ENCODE measurements at places on chromosomes 6 and 20. TPM values are rescaled to one million over a fixed set of nuclear protein-coding genes. Genes with fewer than 3 reads are reported as not detected.

BMP7 gene
- not detected for total RNA-seq

NOTCH4 gene
- total RNA-seq = 0.88 TPM

AGER gene
- total RNA-seq = 9.6 TPM

HDGFL1 gene
- not detected for total RNA-seq

ATXN1 gene
- total RNA-seq = 27.8 TPM

ADGB gene
- not detected for total RNA-seq

- H3K4me1 ChIP-seq = peaks cover 21% of the 10 kb centered on the region
- no peak overlapping the region for H3K4me3 ChIP-seq
- no peak overlapping the region for H3K27ac ChIP-seq
- no peaks in the 10 kb centered on the region for H3K36me3 ChIP-seq
Observed at GRCh38 chr20:1397710-1398109, 4.9 kb upstream of the FKBP1A start.

DNA sequence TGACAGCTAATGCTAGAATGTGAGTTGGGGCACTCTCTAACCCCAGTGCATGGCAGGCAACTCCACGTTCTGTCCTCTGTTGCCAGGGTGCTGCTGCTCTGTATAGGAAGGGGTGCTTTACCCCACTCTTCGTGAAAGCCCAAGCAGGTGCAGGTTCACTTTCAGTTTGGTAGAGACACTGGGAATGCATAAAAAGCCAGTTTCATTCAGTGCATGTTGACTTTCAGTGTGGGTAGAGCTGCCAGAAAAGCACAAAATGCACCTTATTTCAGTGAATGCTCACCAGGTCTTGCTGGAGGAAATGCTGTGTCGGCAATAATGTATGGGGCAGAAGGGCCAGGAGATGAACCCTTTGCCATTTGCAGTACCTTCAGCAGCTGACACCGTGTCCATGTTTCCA lies 62.1 kb upstream of the ADGRB3 start:
- no peak for DNase-seq
- H3K27me3 ChIP-seq = peaks cover 9% of the 10 kb centered on the region
- no peaks in the 10 kb centered on the region for H3K36me3 ChIP-seq
- no peaks in the 10 kb centered on the region for H3K4me1 ChIP-seq
- H3K4me3 ChIP-seq = no peak overlapping the region

DNA sequence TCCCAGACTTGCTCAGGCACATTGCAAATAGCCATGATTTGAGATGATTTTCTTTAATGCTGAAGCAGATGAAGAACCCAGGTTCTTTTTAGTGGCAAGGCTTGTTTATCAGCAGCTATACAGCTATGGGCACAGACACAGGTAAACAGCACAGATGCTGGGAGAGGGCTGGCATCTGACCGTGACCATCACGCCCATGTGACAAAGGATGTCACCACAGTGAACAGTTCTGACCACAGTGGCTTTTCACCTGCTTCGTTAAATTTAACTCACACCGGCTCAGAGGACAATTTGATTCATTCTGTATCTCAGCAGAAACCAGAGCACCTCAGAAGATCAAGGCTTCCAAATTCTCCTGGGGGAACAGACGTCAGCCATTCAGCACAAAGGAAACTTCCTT lies 142.6 kb downstream of the CDH26 start:
- H3K27me3 ChIP-seq = peaks cover 11% of the 10 kb centered on the region
- H3K27ac ChIP-seq = no peak overlapping the region
- H3K4me3 ChIP-seq = no peak overlapping the region

GRCh38 chr6:36544228-36544627 lies 3.1 kb downstream of the STK38 start:
- H3K36me3 ChIP-seq = peaks cover 30% of the 10 kb centered on the region
- peak overlapping the region; percentile 85 for H3K27ac ChIP-seq
- peaks cover 63% of the 10 kb centered on the region for H3K4me1 ChIP-seq

DNA sequence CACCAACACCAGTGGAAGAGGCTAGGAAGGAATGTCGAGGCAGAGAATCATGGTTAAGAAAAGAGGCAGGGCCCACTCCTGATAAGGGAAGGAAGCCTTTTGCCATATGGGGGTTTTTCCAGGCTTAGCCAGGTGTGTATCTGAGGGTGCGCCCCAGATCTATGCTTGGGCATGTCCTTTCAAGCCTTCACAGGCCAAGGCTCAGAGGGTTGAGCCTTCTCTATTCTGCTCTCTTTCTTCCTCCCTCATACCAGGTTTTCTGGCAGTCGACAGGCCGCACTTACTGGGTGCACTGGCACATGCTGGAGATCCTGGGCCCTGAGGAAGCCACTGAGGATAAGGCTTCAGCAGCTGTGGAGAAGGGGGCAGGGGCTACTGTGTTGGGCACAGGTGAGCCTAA lies 4.7 kb downstream of the CUL9 start:
- H3K4me3 ChIP-seq = no peak overlapping the region
- H3K4me1 ChIP-seq = peaks cover 39% of the 10 kb centered on the region
- DNase-seq = no peak
- H3K36me3 ChIP-seq = peaks cover 13% of the 10 kb centered on the region
- no peaks in the 10 kb centered on the region for H3K27me3 ChIP-seq
- no peak overlapping the region for H3K27ac ChIP-seq

DNA sequence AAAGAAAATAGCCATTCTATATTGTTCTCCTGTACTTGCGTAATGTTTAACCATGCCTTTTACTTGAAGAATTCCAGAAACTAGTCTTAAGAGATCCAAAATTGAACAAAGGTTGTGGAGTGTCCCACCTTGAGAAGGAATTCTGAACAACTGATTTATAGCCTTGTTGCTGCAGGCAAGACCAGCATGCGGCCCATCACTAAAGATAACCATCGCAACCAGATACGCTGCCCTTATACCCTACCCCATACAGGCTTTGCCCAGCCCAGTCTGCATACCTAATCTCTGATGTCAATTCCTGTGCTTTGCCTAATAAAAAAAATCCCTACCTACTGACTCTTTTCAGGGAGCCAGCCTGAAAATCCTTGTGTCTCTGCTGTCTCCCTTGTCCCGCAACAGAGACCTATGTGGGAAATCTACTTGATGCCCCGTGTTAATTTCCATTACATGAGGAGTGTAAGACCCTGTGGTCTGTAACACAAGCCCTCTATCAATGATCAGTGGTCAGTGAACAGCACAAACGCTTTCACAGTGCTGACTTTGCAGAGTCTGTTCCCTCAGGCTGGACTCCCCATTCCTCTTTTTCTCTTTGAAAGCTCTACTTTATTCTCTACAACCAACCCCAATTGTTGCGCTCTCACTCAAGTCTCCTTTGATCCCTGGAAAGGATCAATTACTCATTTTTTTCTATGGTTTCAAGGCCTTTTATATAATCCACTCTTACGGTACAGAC lies 125.7 kb upstream of the BTBD3 start:
- DNase-seq = no peak
- no peaks in the 10 kb centered on the region for H3K27me3 ChIP-seq

DNA sequence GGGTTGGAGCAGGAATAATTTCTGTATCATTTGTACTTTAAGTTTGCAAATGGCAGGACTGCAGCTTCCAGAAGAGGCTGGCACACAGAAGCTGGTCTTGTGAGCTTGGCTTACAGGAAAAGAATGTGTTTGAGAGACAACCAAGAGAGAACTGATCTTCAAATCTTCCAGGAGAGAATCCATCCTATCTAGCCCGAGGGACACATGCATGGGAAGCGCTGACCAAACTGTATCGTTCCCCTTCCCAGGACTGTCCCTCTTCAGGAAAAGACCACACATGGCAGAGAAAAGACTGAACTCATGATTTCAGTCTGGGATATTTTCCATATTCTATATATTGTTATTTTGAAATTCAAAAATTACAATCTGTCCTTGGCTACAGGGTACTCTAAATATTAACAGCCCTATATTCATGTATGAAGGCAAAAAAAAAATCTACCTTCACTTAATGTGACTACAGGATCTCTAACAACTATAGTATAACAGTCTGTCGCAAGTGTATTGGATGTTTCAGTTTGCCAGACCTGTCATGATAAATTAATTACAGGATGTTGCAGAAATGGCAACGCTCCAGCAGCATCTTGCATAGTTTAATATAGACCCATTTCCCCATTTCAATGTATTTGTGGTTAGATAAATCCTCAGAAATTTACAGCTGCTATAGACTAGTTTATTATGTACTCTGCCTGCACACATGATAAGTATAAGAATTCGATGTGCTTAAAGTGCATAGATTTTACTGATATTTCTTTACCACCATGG lies 99.4 kb downstream of the MYB start:
- H3K27me3 ChIP-seq = peaks cover 7% of the 10 kb centered on the region
- no peak overlapping the region for H3K4me3 ChIP-seq
- peaks cover 2% of the 10 kb centered on the region for H3K4me1 ChIP-seq
- no peak overlapping the region for H3K27ac ChIP-seq
- peaks cover 7% of the 10 kb centered on the region for H3K36me3 ChIP-seq

DNA sequence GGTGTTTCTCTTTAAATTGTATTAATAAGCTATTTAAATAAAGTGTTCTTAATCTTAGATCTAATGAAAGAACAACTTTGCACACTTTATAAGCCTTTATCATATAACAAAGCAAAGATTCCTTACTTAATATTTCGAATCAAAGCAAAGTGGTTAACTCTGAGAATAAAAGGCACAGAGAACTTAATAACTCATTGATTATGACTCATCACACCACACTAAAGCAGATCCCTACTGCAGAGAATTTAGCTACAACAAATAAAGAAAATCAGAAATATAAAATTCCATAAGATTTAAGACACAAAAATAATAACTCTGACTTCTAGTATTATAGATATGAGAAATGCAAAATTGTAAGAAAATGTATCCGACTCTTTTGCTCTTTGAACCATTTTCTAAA lies 135.6 kb upstream of the RUNX2 start:
- no peaks in the 10 kb centered on the region for H3K27me3 ChIP-seq
- peaks cover 27% of the 10 kb centered on the region for H3K36me3 ChIP-seq
- peaks cover 39% of the 10 kb centered on the region for H3K4me1 ChIP-seq

DNA sequence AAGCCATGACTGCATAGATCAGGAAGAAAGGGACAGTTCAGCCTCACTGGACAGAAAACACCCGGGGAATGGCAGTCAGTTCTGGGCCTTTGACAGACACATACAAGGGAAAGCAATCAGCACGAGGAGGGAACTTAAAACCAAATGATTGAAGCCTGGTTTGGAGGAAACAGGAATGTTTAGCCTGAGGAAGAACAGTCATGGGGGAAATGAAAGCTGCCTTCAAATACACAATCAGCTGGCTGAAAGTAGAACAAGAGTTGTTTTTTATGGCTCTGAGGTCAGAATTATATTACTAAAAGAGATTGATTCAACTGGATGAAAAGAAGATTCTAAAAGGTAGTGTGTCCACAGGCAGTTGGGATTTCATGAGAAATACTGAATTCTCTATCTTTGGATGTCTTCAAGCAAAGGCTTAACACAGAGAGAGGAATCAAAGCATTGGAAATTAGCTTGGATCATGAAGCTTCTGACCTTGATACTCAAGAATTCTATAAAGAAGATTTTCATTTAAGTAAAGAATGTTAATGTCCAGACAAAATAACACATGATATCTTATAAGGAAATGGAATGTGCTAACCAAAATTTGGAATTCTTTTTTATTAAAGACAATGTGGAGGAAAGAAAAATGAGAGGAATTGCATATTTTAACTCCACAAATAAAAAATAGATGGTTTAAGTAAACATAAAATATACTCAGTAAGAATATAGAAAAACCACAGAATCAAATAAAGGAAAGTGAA lies 216.6 kb downstream of the IBTK start:
- no peak overlapping the region for H3K4me3 ChIP-seq
- H3K4me1 ChIP-seq = no peaks in the 10 kb centered on the region
- peaks cover 3% of the 10 kb centered on the region for H3K27me3 ChIP-seq
- no peaks in the 10 kb centered on the region for H3K36me3 ChIP-seq
- H3K27ac ChIP-seq = no peak overlapping the region

DNA sequence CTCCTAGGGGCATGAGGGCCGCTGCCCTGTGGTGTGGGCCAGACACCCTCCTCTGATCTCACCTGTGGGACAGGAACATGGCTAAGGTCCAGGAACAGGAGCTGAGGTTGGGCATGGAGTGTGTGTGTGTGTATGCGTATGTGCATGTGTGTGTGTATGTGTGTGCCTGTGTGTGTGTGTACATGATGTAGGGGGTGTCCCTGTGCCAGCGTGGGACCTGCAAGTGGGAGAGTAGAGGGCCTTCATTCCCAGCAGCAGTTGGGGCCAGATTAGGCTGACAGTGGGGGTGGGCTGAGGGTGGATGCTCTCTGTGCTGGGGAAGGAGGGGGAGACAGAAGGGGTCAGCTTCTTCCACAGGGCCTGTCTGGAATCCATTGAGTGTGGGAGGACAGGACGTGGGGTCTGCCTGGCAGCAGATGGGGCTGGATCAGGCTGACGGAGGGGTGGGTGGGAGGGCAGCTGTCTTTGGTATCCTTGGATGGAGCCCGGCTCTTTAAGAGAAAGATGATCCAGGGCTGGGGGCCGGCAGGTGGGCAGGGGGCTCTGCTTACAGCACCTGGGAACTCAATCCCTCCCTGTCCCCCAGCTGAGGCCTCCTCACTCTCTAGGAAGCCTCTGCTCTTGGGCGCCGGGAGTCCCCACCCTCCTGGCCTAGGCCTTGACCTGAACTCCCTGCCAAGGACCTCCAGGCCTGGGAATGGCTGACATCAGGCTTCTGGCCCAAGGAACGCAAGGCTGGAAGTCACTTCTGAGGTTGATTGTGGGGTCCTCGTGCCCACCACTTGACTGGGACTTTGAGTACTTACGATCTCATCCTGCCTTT lies 44.0 kb downstream of the SPDEF start:
- H3K36me3 ChIP-seq = no peaks in the 10 kb centered on the region
- H3K4me1 ChIP-seq = no peaks in the 10 kb centered on the region
- no peak for DNase-seq
- peaks cover 4% of the 10 kb centered on the region for H3K27me3 ChIP-seq

DNA sequence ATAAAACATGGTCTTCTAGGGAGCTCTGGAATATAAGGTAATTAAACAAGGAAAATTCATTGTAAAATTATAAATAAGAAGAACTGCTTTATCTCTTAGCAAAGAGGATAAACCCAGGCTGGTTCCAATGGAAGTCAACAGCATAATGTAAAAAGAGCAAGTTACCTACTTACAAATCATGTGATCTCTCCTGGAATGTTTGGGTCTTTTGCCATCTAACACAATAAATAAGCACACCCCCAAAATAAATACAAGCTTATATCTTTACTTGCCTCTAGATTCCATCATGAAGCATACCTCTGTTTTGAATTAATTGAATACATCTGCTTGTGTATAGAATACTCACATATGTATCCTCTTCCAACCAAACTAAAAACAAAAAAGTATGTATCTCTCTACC lies 2.5 kb upstream of the PHACTR1 start:
- H3K4me1 ChIP-seq = no peaks in the 10 kb centered on the region
- DNase-seq = no peak
- peaks cover 10% of the 10 kb centered on the region for H3K27me3 ChIP-seq
- no peak overlapping the region for H3K27ac ChIP-seq
- no peak overlapping the region for H3K4me3 ChIP-seq

GRCh38 chr6:102075539-102075938 lies 682.0 kb downstream of the GRIK2 start:
- no peak for DNase-seq
- no peaks in the 10 kb centered on the region for H3K4me1 ChIP-seq
- no peak overlapping the region for H3K4me3 ChIP-seq
- no peaks in the 10 kb centered on the region for H3K27me3 ChIP-seq

Data from activated naive CD8-positive, alpha-beta T cell treated with anti-CD3 and anti-CD28 coated beads for 36 hours (primary cell).